KBM-7 (cell line): ENCODE measurements at places on chromosomes 5 and 9.

GRCh38 chr5:113047733-113048652 lies 71.4 kb downstream of the DCP2 start:
- DNase-seq: no peak

DNA sequence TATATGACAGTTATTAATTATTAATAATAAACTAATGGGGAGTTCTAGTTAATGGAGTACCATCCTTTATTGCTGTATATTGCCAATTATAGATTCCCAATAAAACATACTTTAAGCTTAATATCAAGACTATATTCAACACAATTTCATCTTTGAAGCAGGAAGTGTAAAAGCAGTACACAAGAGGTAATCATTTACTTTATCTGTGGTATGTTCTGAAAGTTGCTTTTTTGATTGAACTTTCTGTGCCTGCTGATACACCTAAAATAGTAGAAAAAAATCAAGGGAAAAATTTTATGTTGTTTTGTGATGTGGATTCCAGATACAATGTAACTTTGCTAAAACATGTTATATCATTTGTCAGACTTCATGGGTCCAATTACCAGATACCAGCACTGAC lies 58.0 kb downstream of the ACO1 start:
- no peak for DNase-seq

GRCh38 chr5:172447646-172448365 lies 6.5 kb downstream of the SH3PXD2B start:
- DNase-seq: no peak

DNA sequence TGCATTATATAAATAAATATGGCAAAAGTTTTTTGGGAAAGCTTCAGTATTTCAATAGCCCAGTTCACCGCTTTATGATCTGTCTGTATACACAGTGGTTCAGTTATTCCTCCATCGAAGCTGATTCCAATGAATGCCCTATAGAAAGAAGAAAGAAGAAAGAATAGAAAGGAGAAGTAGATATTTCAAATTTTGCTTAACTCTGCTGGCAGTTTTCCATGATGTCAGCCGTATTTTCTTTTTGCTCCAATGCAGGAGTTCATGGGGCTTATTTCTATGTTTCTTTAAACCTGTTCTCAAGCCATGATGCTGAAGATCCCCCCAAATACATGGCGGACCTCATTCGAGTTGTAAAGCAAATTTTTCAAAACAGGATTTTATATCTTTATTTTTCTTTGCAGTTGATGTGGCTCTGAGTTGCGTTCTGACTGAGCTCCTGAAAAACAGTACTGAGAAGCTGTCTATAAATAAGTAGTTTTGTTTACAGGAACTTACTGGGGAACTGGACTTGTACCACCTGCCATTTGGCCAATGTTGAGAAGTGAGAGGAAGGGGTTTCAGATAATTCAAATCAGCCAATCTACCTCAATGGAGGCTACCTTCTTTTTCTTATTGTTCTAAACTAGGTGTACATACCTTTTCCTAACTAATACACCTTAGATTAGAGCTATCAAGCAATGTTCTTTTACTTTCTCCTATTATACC lies 418.5 kb upstream of the MEF2C start:
- DNase-seq: no peak

DNA sequence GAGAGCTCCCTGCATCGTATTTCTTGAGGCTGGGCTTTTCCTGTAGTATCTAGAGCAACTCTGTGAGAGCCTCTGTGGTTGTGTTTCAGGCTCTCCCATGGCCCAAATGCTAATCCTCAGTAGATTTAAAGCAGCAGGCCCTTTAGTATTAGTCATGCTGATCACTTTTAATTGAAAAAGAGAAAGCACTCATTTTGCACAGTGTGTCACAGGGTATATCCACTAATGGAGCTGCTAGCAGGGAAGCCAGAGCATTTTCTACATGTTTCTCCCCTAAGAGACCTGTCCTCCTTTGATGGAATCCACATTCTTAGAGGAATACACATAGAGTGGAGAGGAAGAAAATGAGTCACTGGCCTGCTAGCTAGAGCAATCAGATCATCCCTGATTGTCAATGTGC lies 348.5 kb downstream of the TMEM232 start:
- no peak for DNase-seq

DNA sequence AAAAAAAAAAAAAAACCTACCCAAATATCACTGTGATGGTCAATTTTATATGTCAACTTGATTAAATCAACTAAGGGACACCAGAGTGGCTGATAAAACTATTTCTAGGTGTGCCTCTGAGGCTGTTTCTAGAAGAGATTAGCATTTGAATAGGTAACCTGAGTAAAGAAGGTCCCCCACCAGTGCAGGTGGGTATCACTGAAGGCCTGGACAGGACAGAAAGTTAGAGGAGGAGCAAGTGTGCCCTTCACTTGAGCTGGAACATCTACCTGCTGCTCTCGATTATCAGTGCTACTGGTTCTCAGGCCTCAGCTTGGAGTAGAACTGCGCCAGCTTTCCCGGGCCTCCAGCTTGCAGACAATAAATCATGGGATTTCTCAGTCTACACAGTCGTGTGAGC lies 88.7 kb downstream of the TLE1 start:
- no peak for DNase-seq

- no peak for DNase-seq
These were observed 91.9 kb upstream of the TLR4 start for GRCh38 chr9:117612317-117612716.

GRCh38 chr5:120320626-120321025 lies 143.5 kb upstream of the PRR16 start:
- peak; percentile 16 for DNase-seq
